ENCODE measurements at places on chromosomes 3 and 15. TPM values are rescaled to one million over a fixed set of nuclear protein-coding genes. Genes with fewer than 3 reads are reported as not detected.
A peak's percentile ranks its signal among the peaks of the same experiment; 100 is the strongest.

The CSPG5 gene
- 0.26 TPM for total RNA-seq

- DNase-seq, result no peak
Measured at GRCh38 chr3:38739396-38739689, 76.7 kb downstream of the SCN10A start.

The ASB14 gene
- total RNA-seq, result not detected

The PGBD4 gene
- total RNA-seq, result 1.8 TPM

The MUC20 gene
- 6.8 TPM for total RNA-seq

DNA sequence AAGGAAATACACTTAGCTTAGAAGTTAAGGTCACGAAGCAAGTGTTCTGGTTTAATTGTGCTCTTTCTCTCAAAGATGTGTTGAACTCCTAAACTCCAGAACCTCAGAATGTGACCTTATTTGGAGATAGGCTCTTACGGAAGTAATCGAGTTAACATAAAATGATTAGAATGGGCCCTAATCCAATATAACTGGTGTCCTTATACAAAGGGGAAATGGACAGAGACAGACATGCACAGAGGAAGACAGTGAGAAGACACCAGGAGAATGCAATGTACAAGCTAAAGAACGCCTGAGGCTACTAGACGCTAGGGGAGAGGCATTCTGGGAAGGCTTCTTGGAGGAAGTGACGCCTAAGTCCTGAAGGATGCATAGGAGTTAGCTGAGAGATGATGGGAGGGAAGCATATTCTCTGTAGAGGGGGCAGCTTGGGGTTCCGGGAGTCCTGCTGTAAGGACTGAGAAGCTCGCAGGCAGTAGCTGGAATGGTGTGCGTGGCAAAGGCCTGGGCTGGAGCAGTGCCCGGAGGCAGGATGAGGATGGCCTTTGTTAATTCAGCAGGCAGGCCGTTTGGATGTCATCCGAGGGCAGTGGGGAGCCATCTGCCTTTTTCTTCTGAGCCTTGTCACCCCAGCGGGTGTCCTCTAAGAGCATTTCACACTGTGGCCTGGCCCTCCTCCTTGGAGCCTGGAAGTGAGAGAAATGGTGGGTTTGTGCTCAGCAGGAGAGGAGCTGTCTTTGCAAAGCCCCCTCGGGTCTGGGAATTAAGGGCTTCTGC, 513.4 kb downstream of the SHQ1 start:
- DNase-seq, result no peak

GRCh38 chr3:184811999-184812661, at the start of gene VPS8:
Gene VPS8 (plus strand): TSS chr3:184812166. CDS start chr3:184824633, 12,467 bp downstream.
- DNase-seq, result peak; percentile 93

- DNase-seq, result peak; percentile 98
Measured at GRCh38 chr3:197372047-197372661, 73.7 kb upstream of the DLG1 start.

The GPR27 gene
- 0.53 TPM for total RNA-seq

- DNase-seq, result no peak
Measured at GRCh38 chr3:23099677-23100076, 103.5 kb upstream of the UBE2E2 start.

GRCh38 chr3:58999134-58999773, 50.6 kb downstream of the CFAP20DC start:
- peak; percentile 69 for DNase-seq

DNA sequence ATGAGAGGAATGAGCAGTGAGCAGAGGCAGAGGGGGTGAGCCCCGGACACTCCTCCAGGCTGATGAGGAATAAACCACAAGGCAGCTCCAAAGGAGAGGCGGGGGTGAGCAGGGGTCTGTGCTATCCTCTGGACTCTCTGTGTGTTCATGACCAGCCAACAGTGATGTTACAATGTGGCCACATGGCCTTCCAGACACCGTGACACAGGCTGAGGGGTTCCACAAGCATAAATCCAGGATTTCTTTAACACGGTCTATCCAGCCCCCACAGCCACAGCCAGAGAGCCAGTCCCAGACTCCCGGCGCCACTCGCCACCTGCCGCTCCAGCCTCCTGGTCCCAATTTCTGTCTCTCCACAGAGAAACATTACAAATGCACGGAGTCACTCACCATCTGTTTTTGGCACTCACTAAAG, 24.4 kb downstream of the XXYLT1 start:
- no peak for DNase-seq

Data from bronchial epithelial cell (primary cell).